Stimulated activated CD4-positive, alpha-beta T cell treated with anti-CD3 and anti-CD28 coated beads, Interleukin-15, amount 100 ng/mL, for 24 hours (primary cell): ENCODE measurements at places on chromosomes 7 and 10.

- peak; percentile 44 for DNase-seq
Observed at GRCh38 chr7:7181519-7182155, 707 bp upstream of the C1GALT1 start.

- DNase-seq = no peak
Observed at GRCh38 chr7:100066953-100067352, 14.6 kb downstream of the ZNF3 start.

GRCh38 chr10:15863733-15864132 lies 3.4 kb upstream of the MINDY3 start:
- no peak for DNase-seq

DNA sequence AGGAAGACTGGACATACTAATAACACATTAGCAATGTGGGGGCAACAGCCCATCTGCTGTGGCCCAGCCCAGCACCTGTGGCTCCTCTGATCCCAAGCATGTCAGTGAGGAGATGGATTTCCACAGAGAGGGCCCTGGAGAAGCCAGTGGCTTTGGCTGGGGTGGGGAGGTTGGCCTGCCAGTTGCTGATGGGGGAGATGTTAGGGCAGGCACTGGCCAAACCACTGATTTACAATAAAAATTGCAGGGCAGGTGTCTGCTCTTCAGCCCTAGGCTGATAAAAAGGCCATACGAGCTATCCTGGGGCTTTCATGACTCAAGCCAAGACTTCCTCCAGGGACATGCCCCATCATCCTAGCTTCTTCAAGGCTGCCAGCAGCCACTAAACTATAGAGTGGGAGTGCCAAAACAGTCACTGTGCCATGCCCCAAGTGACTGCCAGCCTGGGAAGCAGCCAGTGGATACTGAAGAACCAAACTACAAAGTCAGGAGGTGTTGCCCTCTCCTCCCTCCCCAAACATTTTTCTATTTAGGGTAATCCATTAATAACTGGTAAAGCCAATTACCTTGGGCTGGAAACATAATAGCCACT lies 37.8 kb downstream of the DPCD start:
- no peak for DNase-seq

GRCh38 chr7:30068117-30068516 lies 39.9 kb downstream of the PLEKHA8 start:
- no peak for DNase-seq

DNA sequence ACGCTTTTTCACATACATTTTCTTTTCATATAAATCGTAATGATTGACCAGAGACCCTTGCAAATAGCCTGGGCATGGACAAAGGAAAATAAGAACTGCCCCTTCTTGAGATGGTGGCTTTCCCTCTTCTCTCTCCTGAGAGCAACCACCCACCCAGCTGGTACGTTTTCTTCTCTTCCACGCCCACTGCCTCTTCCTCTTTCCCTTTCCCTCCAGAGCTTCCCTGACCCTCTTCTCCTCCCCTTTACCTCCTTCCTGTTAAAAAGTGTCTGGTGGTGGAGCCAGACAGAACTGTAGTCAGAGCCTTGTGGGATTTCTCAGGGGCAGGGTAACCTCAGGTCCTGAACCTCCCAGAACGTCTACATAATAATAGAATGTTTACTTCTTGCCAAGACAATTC lies 23.2 kb downstream of the GPR141 start:
- DNase-seq = no peak
